ENCODE measurements at places on chromosomes 2 and 18.

- DNase-seq: no peak
These were observed 2.9 kb downstream of the RBM44 start for GRCh38 chr2:237801466-237801865.

- no peak for DNase-seq
These were observed 70.4 kb upstream of the ST6GAL2 start for GRCh38 chr2:106956416-106956815.

DNA sequence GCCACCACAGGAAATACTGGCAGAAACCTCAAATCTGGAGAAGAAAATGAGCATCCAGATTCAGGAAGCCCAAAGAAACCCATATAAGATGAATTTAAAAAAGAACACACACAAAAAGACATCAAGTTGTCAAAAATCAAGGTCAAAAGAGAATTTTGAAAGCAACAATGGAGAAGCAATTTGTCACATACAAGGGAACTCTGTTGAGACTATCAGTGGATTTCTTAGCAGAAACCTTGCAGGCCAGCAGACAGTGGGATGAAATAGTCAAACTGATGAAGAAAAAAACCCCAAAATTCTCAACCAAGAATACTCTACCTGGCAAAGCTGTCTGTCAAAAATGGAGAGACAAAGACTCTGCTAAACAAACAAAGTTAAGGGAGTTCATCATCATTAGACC is 272.6 kb downstream of the ADCYAP1 start:
- no peak for DNase-seq

DNA sequence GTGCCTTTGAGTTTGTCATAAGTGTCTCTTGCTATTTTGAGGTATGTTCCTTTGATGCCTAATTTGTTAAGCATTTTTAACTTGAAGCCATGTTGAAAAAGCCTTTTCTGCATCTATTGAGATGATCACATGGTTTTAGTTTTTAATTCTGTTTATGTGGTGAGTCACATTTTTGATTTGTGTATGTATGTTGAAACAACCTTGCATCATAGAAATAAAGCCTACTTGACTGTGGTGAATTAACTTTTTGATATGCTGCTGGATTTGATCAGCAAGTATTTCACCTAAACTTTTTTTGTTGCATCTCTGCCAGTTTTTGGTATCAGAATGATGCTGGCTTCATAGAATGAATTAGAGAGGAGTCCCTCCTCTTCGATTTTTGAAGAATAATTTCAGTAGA is 469.7 kb downstream of the CDH2 start:
- no peak for DNase-seq

- no peak for DNase-seq
These were observed 7.9 kb upstream of the SIGLEC15 start for GRCh38 chr18:45817543-45817942.

DNA sequence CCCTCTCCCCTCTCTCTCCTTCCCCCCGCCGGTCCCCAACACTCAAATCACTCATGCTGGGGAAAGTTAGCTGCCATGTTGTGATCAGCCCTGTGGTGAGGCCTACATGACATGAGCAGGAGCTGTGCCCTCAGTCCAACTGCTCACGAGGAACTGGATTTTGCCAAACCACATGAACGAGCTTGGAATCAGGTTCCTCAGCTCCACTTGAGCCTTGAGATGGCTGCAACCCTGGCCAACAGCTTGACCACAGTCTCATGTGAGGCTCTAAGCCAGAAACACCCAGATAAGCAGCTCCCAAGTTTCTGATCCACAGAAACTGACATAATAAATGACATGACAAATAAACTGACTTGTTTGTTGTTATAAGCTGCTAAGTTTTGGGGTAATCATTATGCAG is 38.4 kb downstream of the ARL4C start:
- no peak for DNase-seq

DNA sequence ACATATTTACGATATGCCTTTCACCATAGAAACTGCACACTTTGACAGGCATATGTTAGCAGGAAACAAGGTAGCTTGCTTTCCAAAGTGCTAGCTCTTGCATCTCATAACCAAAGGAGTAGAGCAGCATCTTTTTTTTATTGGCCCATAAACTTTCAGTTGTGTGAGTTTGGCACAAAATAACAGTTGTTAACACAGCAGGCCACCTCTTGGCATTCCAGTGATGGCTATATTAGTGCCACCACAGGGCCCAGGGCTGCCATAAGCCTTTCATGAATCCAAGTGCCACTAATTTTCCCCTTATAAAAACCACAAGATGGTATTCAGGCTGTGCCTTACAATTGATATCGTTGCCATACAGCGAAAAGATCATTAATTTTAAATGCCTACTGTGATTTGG is 40.3 kb upstream of the KLF7 start:
- DNase-seq: no peak

DNA sequence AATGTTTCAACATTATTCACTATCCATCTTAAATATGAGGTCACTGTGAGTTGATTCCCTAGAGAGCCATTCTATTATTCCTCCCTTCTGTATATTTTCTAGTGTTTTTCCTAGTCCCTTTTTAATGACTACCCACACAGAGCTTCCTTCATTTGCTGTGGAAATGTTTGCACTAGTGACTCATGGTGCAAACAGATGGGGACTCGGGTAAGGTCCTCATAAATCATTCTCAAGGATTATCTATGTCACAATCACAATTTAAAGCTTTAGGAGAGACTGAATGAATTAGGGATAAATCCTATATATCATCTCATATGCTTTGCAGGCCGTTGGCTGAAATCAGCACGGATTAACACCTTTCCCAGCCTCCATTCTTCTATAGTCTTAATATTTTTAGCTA is 159.6 kb downstream of the DCC start:
- DNase-seq: no peak

DNA sequence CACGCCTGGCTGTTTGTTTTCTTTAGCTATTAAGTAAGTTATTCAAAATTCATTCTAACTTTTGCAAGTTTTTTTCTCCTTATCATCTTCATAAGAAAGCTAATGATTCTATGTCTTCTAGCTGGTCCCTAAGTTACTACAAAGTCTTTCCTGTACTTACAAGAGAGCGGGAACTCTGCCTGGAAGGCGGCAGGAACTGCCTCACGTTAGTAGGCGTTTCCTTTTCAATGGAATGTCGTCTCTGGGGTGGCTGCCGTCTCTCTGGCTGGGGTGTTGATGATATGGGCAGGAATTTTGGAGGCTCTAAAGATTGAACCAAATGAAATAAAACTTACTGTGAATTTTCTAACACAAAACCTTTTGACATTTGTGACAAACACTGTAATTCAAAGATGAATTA is 55.5 kb downstream of the PRELID3A start:
- no peak for DNase-seq

- no peak for DNase-seq
These were observed 124.4 kb downstream of the HRH4 start for GRCh38 chr18:24584813-24585212.

DNA sequence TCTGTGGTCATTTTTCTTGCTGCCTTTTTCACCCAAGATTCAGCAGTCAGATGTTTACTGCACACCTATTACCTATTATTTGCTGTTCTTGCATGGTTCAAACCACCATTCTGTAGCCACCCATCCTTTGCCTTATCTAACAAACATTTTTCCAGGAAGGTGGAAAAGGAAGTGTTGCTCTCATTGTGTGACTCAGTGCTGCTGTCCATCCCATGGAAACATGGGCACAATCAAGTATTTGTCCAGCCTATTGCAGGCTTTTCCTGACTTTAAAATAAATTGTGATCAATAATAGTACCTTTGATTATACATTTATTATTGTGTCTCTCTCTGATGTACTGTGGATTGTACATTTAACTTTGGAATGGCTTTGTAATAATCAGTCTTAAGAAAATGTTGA is 53.2 kb downstream of the USP14 start:
- DNase-seq: no peak

- DNase-seq: no peak
These were observed 282.2 kb downstream of the CDH2 start for GRCh38 chr18:27894746-27895145.

DNA sequence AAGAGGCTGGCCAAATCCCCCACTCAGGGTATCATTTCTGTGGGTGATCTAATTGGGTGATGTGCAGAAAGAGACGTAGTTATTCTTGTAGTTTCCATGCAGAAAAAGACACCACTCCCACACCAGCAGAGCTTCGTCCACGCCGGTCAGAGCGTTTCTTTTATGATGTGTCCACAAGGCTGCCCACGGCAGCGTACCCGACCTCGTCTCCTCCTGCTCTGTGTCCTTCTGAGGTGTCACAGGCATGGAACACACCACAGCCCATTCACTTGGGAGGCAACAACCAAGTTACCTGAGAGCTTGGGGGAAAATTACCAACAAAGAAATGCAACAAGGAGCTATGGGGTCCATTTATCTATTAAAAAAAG is 131.3 kb downstream of the PXDN start:
- no peak for DNase-seq

Measured in GM19239 (cell line).